ENCODE measurements at places on chromosomes 4 and X.
A peak's percentile ranks its signal among the peaks of the same experiment; 100 is the strongest.

DNA sequence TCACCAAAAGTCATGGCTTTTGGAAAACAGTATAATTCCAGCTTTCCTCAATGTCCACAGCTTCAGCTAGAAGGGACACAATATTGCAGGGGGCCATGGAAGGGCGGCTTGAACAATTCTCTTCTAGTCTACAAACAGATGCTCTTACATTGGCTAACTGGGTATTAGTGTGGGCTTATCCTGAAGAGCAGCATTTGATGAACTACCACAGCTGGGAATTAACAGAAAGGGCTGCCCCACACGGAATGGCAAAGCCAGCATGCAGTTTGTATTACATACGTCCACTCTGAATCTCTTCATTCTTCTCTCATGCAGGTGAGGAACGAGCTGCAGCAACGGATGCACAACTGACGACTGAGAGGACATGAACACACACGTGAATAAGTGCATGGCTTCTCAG is 13.0 kb upstream of the PDCL2 start:
- DNase-seq: no peak

DNA sequence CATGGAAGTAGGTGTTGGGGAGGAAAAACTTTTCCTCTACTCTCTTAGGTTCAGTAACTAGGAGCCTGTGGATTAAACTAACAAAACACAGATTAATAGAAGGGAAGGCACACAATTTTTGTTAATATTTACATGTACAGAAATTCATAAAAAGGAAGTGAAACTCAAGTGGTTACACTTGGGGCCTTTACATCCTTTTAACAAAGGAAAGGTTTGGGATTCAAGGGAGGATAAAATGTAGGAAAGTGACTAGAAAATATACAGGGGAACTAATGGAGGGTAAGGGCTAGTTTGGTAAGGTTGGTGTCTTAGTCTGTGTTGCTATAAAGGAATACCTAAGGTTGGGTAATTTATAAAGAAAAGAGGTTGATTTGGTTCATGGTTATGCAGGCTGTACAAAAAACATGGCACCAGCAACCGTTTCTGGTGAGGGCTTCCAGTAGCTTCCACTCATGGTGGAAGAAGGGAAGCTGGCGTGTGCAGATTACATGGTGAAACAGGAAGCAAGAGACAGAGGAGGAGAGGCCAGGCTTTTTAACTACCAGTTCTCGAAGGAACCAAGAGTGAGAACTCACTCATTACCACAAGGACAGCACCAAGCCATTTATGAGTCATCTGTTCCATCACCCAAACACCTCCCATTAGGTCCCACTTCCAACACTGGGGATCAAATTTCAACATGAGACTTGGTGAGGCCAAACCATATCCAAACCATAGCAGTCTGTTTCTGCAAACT is 124.4 kb downstream of the CHRDL1 start:
- DNase-seq: peak; percentile 70

GRCh38 chrX:139554376-139554775 is 23.8 kb downstream of the F9 start:
- DNase-seq: no peak

DNA sequence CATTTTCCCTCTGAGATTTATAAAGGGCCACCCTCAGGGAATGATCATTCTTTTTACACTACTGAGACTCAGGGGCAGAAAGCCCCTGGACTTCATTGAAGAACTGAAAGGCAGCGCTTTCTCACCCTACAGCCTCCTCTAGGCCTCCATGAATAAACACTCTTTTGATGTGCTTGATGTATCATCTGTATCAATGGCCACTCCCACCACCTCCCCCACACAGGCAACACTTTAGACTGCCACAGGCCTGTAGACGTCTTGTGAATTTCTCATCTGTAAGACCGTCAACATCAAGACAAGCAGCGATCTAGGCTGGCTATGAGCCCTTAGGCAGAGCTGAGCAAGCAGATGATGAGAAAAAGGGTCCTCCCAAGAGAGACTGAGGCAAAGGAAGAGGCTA is 123.2 kb downstream of the HUWE1 start:
- no peak for DNase-seq

GRCh38 chr4:143514901-143515300 is 1.4 kb downstream of the SMARCA5 start:
- no peak for DNase-seq

DNA sequence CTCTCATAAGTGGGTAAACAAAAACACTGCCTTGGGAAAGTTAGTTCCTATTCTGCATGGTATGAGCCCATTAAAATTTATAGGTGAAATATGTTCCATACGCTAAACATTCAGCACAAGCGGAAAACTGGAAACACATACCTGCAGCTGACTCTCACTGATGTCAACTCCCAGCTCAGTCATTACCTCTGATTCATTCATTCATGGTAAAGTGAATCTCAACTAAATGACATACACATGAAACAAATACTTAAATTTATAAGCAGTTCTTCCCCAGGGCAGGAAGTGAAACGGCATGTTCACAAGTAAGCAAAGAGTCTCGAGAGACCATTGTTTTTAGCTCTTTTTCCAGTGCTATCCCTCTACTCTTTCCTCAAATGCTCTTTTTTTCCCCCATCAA is 1.6 kb downstream of the SLC10A6 start:
- no peak for DNase-seq

GRCh38 chr4:140052050-140052449 is 101.9 kb downstream of the MAML3 start:
- DNase-seq: no peak

DNA sequence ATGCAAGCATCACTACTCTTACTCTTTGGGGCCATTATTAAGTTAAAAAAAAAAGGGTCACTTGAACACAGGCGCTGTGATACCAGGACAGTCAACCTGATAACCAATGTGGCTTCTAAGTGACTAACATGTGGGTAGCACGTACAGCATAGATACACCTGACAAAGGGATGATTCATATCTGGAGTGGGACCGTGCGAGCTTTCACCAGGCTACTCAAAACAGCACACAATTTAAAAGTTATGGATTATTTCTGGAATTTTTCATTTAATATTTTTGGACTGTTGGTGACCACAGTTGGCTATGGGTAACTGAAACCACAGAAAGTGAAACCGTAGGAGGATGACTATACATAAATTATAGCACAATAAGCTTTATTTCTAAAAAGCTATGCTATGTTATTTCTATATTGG is 113.8 kb upstream of the STIM2 start:
- DNase-seq: peak; percentile 12

GRCh38 chr4:109301651-109302360 is 652 bp downstream of the COL25A1 start:
- no peak for DNase-seq

- DNase-seq: no peak
These were observed 49.3 kb upstream of the SLC7A11 start for GRCh38 chr4:138291431-138291830.

GRCh38 chrX:46588263-46588662 is 14.7 kb downstream of the CHST7 start:
- DNase-seq: peak; percentile 57

DNA sequence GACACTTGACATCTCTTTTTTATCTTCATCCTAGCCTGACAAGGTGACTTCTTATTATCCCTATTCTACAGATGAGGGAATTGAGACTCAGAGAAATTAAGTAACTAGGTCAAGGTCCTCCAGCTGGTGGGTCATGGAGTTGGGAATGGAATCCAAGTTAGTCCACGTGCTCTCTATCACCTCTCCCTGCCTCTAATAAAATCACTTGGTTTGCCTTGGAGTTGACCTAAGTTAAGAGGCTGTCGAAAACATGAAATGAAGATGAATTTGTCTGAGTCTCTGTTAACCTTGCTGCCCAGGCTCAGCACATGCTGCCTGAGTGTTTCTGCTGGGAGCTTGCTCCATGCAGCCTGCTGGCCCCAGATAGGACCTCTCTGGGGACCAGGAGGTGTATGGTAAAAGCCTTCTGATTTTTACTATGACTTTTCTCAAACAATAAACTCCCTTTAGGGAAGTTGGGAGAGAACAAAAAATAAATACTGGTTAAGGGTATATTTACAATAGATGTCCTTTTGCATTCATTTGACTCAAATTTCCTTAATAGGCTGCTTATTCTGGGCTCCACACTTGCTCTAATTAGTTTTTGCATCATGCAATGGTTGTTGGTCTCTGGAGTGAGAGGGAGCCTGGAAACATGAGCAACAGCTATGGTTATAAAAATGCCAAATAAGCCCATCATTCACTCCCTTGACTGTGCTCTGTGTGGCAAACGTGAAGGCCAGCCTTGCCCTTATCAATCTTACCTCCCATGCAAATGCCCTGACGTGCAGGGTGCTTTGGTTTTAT is 61.6 kb upstream of the DHX15 start:
- no peak for DNase-seq

DNA sequence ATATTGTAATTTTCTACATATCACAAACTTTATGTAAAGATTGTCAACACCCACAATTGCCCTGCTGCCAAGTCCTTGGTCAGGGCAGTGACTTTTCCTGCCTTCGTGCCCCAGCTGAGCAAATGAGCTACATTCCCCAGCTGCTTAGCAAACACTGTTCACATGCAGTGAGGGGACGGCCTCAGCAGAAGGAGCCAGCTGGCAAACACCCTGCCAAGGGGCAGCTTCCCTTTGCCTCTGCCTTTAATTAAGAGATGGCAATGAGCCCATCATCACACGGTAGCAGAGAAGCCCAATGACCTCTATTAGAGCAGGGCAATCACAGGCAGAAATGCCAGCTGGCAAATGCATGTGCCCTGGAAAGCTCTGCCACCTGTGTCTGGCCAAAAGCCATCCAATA is 253.4 kb downstream of the EPHA5 start:
- DNase-seq: no peak

DNA sequence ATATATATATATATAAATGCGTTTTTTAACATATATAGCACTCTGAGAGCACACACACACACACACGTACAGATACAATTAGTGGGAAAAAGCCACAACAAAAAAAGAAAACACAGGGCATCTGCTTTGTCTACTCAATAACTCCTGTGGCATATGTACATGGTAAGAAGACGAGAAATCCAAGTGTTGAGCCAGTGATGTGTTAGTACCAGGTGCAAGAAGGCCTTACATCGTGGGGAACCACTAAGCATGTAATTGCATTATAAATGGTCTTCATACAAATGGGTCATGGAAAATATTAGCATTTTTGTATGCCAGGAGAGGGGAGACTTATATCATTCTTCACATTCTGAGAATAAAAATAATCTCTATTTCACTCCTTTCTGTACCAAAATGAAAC is 62.7 kb upstream of the FAM47B start:
- no peak for DNase-seq

DNA sequence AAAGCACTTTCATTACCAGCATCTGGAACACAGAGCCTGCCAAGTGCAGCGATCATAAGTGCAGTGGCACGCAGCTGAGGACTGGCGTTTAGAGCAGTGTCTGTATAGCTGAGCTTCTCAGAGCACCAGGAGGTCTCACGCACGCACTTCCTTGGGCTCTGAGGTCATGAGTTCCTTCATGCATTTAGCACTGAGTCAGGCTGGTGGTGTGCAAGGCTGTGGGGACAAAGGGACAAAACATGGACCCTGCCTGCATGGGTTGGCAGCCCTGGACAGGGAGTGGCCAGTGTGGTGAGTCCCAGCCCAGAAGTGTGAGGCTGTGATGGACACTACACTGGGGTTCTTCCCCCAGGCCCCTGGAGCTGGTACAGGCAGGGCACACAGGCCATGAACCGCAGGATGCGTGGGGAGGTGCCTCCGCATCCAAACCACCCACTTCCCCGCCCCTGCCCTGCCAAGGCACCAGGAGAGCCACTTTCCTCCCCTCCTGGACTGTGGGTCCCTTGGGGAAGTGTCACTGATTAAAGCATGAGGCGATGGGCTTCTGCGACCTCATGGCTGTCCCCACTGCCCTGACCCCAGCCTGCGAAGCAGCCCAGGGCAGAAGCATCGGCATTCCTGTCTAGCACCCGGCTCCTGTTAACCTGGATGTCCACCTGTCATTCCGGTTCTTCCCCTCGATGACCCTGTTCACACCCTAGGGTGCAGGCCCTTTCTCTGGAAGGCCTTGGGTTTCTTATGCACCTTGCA is 37.2 kb upstream of the GPR78 start:
- no peak for DNase-seq

DNA sequence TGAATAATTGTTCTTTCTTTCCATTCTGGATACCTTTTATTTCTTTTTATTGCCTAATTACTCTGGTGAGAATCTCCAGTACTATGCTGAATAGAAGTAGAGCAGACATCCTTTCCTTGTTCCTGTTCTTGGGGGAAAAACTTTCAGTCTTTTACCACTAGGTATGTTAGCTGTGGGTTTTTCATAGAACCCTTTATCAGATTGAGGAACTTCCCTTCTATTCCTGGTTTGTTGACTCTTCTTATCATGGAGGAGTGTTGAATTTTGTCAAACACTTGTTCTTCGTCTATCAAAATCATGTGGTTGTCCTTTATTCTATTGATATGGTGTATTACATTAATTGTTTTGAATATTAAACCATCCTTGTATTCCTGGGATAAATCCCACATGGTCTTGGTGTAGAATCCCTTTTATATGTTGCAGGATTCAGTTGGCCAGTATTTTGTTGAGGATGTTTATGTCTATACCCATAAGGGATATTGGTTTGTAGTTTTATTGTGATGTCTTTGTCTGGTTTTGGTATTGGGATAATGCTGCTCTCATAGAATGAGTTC is 23.6 kb downstream of the SH3BP2 start:
- DNase-seq: no peak

DNA sequence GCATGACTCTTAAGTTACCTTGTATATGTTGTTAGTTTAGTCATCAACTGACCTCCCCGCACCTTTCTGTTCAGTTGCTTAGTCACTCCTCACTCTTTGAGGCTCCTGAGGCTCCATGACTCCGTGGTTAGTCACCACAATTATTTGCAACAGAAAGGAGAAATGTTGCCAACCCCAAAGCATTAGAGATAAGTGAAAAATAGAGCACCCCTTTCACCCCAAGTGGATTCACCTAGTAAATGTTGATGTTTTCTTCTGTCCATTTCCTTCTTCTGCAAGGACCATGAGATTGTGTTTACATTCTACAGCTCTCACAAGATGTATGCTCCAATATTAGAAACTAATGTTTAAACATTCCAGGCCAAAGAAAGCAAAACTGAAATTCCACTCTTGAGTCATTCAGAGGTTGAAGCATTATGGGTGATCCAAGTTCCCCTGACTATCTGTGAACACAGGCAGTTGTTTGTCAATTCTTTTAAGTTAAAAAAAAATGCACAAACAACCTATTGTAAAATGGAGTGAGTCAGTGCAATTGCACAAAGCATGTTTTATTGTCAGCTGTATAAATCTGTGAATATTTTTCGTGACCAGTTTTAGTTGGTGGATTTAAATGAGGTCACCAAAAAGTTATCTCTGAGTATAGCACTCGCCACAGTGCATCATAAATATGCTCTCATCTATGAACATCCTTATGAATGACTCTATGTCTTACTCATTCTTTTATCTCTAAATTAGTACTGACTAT is 552.4 kb upstream of the MAGEB2 start:
- peak; percentile 95 for DNase-seq

GRCh38 chrX:32533848-32534247 is 677.5 kb downstream of the DMD start:
- no peak for DNase-seq

- DNase-seq: no peak
These were observed 88.7 kb upstream of the TTC29 start for GRCh38 chr4:147034372-147034771.

DNA sequence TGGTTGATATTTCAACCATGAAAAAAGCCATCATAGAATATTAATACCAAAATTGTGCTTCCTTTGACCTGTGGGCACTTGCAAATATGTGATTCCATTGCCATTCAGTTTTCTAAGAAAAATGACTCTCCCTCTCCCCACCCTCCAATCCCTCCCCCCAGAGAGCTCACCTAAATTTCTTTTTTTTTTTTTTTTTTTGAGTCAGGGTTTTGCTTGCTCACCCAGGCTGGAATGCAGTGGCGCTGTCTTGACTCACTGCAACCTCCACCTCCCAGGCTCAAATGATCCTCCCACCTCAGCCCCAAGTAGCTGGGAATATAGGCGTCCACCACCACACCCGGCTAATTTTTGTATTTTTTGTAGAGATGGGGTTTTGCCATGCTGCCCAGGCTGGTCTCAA is 47.0 kb downstream of the SNX25 start:
- peak; percentile 89 for DNase-seq
